ENCODE measurements at places on chromosomes 5 and 9. TPM values are rescaled to one million over a fixed set of nuclear protein-coding genes. Genes with fewer than 3 reads are reported as not detected.

Gene SLC34A3
- not detected for total RNA-seq

Gene AK8
- total RNA-seq, result 0.71 TPM

- no peak for DNase-seq
These were observed 9.8 kb downstream of the OCLN start for GRCh38 chr5:69502367-69502766.

- no peak for DNase-seq
These were observed 655.2 kb downstream of the PDE4D start for GRCh38 chr5:59238126-59238902.

Gene ACTBL2
- total RNA-seq, result not detected

DNA sequence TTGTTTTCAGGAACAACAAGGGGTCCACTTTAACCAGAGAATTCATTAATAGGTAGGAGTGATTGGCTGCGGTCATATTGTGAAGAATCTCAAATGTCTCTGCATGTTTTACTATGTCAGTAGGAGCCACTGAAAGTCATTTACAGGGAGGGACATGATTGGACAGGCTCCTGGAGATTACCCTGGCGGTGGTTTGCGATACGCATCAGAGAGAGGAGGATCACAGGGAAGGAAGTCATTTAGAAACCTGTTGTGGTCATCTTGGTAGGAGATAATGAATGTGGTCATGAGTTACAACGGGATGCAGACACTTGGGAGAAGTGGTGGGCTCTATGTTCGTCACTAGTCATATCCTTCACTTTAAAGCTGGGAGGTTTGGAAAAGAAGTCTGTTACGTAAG, 262.8 kb downstream of the FAM114A2 start:
- no peak for DNase-seq

GRCh38 chr9:74773886-74774479, 113.7 kb downstream of the TRPM6 start:
- peak; percentile 78 for DNase-seq

Gene NSD1
- total RNA-seq, result 96.9 TPM

DNA sequence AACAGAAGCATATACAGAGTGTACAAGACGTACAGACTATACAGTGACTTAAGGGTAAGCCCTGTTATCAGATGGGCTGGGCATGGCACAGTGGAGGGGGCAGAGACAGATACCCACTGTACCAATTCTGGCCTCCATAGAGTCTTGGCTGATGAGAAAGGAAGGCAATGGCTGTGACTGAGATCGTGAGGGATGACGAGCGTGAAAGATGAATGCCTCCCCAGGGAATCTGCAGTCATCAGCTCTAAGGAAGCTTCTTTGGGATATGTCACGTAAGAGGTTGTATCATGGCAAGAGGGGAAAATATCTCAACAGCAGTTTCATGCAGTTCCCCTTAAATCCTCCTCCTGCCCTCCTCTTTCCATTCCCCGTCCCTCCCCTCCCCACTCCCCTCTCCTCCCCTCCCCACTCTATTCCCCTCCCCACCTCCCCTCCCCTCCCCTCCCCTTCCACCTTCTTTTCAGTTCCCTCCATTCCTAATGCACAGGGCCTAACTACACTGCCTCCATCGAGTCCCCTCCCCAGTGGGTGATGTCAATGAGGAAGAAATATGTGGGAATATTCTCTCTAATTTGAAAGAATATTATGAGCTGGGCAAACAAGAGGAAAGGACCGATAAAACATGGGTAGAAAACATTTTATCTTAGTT, 226.4 kb upstream of the DAP start:
- no peak for DNase-seq

DNA sequence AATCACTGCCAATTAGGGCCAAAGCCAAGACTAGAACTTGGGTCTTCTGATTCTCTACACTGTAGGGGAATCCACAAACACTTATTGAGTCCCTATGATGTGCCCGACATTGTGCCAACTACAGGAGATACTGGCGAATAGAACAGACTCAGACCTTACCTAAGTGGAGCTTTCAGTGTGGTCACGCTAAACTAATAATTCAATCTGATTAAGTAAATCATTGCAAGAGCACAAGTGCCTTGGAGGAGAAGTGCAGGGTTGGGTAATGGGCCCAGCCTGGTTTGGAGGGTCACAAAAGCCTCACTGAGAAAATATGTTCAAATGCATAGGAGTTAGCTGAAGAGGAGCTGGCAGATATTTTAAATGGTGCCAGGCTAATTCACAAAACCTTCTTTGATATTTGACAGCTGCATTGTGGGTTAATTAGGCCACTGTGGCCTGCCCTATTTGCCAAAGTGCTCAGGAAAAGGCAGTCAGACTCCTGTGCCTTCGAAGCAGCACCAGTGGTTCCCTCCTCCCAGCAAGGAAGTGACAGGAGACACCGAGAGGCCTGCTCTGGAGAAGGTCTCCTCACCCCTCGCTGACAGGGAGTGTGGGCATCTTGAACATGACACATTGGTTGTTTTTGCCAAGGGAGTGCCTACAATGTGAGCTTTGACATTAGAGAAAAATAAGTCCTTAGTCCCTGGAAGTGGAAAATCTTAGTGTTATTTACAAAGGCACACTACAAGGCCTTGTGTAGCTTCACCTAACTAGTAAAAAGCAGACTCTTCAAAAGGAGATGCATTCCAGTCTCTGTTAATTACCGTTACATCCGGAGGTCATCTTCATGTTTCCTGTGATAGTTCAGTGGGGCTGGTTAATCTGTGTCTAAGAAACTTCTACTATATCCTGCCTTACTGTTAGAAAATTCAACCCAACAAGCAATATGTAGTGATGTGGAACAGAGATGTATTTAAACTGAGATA, 24.1 kb upstream of the TRAF1 start:
- DNase-seq, result no peak

GRCh38 chr9:129235931-129236331, 57.9 kb upstream of the IER5L start:
- DNase-seq, result no peak

DNA sequence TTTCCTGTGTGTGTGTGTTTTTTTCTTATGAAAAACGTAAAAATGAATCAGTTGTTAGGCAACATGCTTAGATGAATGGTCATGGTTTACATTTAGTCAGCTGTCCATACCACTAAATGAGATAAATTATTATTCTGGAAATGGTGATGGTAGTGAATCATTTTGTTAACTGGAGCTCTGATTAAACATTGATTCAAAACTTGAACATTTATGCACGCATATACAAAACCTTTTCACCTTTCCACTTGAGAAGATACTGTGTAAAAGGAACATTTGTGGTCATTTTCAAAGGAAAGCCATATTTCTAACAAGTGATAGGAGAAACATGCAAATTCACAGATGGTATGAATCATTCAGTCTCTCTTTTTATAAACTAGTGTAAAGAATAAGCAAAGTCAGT, 162.0 kb downstream of the SLC25A46 start:
- DNase-seq, result no peak

DNA sequence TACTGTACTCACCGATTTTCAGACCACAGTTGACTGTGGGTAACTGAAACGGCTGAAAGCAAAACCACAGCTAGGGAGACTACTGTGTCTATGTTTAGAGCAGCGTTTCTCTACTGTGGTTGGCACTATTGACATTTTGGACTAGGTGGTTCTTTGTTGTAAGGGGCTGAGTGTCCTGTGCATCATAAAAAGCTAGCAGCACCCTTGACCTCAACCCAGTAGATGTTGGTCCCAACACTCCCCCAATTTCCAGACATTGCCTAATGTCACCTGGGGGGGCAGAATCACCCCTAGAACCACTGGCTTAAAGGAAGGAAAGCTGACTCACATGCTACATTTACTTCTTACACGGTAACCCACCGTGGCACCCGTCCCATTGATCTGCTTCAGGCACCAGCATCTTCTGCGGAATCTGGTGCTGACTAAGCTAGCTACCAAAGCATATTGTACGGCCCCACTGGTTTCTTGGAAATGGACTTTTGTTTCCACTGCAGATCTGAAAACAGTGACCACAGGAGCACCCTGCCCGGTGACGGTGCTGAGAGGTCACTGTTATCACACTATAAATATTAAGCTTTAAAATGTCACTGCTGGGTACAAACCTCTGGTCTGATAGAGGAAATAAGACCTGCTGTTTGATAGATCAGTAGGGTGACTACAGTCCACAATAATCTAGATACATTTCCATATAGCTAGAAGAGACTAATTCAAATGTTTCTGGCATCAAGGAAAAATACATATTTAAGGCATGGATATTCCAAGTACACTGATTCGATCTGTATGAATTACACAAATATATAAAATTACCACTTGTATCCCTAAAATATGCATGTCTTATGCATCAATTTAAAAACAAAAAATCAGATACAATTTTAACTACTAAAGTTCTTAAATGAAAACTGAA, 151.4 kb downstream of the HSD17B3 start:
- DNase-seq, result no peak

DNA sequence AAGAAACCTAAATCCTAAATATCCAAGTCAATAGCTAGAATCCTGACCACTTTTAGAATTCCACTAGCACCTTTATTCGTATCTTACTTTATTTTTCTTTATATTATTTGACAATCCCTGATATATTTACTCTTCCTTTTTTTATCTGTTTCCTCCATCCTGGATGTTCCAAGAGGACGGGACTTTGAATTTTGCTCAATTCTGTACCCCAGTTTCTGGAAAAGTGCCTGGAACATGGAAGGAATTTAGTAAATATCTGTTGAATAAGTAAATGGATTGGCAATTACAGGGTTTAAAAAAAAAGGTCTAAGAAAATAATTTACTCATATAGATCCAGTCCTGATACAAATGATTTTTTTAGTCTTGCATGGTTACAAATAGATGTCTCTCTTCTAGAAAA, 1.2 kb upstream of the NIPSNAP3A start:
- no peak for DNase-seq

GRCh38 chr5:35247648-35248034, 17.4 kb upstream of the PRLR start:
- DNase-seq, result no peak
